Right ventricle myocardium inferior (tissue), 1 donor: ENCODE measurements at places on chromosomes 16 and 17. TPM values are rescaled to one million over a fixed set of nuclear protein-coding genes. Genes with fewer than 3 reads are reported as not detected.

LPO gene
- not detected for total RNA-seq

DNA sequence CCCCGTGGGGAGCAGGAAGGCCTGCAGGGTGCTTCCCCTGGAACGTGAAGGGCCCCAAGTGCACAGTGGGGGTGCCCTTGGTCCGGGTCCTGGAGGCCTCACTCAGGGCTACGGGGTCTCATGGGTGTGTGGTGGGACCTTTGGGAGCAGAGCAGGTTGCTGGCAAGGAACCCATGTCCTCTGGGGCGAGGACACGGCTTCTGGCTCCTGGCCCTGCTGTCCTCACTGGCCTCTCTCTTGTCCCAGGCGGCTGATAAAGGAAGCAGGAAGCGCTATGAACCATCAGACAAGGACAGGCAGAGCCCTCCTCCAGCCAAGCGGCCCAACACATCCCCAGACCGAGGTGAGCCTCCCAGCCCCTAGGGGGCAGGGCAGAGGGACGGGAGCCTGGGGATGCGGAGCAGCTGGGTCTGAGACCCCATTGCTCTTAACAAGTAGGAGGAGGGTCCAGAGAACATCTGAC lies 9.8 kb upstream of the IL17C start:
- peak; percentile 79 for DNase-seq

DNA sequence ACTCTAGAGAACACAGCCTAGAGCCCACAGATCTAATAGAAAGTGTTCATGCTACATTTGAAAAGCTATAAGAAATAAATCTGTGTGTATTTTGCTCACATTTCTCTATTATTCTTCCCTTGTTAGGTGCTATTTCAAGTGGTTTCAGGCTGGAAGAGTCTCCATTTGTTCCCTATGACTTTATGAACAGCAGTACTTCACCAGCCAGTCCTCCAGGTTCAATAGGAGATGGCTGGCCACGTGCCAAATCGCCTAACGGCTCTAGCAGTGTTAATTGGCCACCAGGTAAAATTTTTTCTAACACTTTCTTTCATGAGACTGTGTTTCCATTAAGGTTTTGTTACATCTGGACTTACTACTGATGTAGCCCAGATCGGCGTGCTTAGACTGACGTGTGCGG lies 30.7 kb upstream of the SLC5A11 start:
- no peak for DNase-seq

GRCh38 chr16:66188917-66189725 lies 177.4 kb upstream of the CDH5 start:
- DNase-seq = no peak

DNAI2 gene
- not detected for total RNA-seq

GRCh38 chr16:69201291-69201690 lies 14.3 kb downstream of the SNTB2 start:
- no peak for DNase-seq

PRAC1 gene
- total RNA-seq = not detected

DNA sequence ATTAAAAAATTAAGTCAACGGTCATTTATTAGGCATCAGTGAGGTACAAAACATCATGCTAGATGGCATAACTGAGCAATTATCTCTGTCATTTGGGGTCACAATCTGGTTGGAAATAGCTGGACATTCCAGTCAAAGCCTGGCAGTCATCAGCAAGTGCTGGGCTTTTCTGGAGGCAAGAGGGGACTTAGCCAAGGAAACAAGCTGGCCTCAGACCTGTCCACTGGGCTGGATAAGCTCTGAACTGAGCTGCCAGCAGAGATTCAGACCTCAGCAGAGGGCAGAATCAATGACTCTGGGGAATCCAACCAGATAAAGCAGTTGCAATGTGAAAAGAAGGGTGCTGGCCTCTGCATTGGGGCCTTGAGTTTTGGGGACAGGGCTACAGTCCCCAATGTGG lies 161.9 kb upstream of the NOL11 start:
- DNase-seq = no peak

GRCh38 chr16:85413691-85414663 lies 199.1 kb upstream of the GSE1 start:
- peak; percentile 31 for DNase-seq

MYH1 gene
- not detected for total RNA-seq

STRADA gene
- total RNA-seq = 13.3 TPM

- DNase-seq = no peak
Measured at GRCh38 chr16:59090541-59090940, 356.4 kb upstream of the GOT2 start.

CACNG3 gene
- not detected for total RNA-seq

DNA sequence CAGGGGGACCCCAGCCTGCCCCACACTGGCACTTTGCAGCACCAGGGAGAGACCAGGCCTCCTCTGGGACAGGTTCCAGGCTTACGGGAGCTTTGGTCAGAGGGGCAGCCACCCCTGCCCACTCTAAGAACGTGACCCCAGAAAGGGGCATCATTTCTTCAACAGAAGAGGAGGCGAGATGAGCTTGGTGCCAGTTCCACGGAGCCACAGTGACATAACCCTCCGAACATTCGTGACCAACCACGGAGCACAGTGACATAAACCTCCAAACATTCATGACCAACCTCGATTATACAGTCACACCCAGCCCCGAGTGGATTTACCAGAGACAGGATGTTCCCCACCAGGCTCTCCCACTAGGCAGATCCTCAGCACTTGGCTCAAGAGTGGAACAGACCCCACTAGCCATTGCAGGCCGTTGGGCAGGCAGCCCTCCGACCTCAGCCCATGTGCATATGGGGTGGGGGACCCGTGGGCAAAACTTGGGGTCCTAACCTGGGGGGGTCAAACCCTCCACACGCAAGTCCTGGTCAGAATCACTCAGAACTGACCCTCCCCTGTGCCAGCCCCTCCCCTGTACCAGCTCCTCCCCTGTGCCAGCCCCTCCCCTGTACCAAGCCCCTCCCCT lies 112.9 kb downstream of the METRNL start:
- peak; percentile 67 for DNase-seq

CARD14 gene
- not detected for total RNA-seq

DNA sequence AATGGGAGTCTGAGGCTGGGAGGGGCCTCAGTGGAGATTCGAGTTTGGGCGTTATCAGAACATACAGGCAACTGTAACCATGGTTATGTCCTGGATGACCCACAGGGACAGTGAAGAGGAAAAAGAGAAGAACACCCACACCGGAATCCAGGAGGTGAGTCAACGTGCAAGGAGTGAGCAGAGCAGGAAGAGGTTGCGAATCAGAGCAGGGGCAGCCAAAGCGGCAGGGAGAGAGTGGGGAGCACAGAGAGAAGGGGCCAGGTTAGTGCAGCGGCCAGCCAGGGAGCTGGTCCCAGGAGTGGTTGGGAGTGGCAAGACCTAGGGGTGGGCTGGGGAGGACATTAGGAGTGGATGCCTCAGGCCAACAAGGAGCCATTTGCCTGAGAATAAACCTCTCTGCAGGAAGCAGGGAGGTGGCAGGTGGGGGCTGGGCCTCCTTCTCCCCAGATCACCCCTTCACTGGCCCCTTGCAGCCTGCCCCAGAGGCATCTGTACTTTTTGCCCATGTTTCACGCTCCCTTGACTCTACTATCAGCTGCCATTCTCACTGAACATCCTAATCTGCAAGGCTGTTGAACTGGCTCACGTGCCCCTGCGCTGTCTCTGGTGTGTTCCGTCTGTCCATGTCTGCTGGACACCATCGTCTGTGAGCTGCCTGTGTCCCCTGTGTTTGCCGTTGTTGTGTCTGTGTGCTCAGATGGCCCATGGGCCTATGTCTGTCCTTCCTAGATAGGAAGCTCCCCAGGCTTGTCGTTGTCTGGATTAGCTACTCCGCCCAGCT lies 5.1 kb downstream of the KRT13 start:
- DNase-seq = no peak

- DNase-seq = no peak
Measured at GRCh38 chr16:11784038-11784369, 13.1 kb downstream of the ZC3H7A start.

DNA sequence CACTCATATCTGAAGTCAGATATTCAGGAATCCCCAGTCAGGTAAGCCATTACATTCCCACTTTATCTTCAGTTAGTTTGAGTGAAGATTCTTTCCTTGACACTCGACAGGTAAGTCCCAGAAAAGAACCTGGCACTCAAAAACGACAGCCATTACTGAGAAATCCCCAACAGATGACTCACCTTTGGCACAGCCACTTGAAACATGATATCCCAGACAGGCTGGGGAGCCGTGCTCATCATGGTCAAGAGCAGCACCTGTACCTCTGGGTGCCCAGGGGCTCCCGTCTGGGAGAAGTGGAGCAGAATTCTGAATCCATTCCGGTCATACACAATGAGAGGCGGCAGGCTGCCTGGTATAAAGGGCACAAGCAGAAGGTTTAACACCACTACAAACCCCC lies 16.8 kb upstream of the COG7 start:
- DNase-seq = no peak

- DNase-seq = no peak
Measured at GRCh38 chr17:75475144-75475835, 18.9 kb downstream of the TMEM94 start.

DNA sequence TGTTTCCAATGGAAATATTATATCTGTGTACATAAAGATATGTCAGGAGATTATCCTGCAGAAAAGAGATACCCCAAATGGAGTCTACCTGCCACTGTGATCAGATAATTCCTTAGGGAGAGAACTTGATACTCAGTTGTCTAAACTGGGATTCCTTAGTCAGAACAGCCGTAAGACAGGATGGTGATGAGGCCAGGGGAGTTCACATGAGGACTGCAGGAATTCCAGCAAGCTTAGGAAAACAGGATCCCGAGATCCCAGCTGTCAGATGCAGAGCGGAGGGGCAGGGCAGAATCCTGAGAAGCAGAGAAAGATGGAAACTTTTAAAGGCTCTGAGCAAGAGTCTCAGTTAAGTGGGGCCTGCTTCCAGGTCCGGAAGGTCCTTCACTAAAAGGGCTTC lies 4.7 kb downstream of the KRABD2 start:
- no peak for DNase-seq

DPEP1 gene
- total RNA-seq = not detected

SLC16A11 gene
- total RNA-seq = 0.78 TPM

DNA sequence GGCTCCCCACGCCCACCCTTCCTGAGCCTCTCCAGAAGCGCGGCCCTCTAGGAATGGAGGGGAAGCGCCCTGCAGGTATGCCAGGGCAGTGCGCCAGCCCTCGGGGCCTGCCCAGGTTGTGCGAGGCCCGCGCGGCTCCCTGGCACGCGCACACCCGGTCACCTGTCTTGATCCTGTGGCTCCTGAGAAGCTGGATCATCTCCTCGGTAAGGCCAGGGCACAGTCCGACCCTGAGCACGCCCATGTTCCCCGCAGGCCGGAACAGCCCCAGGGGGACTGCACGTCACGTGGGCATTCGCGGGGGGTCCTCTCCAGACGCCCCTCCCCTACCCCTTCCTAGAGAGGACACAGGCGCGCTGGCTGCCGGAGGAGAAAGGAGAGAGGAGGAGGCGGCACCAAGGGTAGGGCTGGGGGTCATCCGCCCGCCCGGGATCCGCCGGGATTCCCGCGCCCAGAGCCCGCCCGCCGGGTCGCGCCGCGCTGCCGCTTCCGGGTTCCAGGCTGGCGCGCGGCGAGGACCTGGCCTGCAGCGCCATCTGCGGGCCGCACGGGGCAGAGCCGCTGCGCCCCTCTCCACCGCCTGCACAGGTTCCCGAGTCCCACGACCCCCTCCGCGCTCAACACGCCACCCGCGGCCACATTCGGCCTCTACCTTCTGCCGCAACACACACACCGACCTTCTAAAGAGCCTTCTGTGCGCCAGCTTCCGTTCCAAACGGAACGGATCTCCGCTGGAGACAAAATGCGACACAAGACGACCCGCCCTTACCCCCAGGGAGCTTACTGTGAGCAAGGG lies at the start of gene RAD51D:
Gene RAD51D (minus strand): TSS at position 491 of the 796 bp plus-strand sequence. CDS start 247 bp downstream, at position 244.
- DNase-seq = peak; percentile 89

DNA sequence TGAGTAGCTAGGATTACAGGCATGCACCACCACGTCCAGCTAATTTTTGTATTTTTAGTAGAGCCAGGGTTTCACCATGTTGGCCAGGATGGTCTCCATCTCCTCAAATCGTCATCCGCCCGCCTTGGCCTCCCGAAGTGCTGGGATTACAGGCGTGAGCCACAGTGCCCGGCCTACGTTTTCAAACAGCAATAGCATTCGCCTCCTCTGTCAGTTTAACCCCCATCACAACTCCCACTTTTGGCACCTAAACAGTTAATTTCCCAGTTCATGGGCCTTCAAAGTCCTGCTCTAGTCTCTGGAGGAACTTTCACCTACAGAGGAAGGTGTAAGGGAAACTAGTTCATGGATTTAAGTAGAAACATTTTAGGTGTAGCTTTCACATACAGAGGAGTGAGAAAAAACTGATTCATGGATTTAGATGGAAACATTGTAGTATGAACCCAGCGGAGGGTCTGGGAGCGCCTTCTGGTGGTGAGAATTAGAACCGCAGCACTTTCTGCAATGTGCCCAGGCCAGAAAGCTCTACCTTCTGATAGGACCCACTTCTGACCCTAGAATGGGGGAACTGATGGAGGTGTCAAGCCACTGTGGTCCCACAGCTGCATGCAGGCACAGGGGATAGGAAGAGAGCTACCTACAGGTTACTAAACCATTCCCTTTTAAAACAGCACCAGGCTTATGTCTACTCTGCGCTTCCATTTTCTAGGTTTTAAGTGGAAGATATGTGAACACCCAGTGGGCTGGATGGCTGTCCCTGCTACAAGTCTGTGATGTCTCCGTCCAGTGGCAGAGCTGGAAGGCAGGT lies 12.0 kb upstream of the MEOX1 start:
- DNase-seq = peak; percentile 85

C1QTNF8 gene
- 0.19 TPM for total RNA-seq

GRCh38 chr17:57674894-57675293 lies 70.2 kb downstream of the CCDC182 start:
- no peak for DNase-seq

GRCh38 chr16:19859603-19860002 lies 25.0 kb downstream of the GPRC5B start:
- no peak for DNase-seq

DNA sequence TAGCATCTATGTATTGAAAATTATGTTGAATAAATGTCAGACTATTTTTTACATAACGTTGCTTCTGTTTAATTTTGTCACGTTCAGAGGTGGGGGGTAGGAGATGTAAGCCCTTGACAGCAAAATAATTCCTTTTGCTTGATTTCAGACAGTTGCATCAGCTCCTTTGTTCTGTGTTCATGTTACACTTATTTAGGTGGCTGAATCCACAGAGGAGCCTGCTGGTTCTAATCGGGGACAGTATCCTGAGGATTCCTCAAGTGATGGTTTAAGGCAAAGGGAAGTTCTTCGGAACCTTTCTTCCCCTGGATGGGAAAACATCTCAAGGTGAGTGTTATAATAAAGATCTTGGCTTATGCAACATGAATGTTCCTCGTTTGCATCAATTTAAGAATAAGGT lies 4.5 kb downstream of the HERPUD1 start:
- DNase-seq = no peak

DNA sequence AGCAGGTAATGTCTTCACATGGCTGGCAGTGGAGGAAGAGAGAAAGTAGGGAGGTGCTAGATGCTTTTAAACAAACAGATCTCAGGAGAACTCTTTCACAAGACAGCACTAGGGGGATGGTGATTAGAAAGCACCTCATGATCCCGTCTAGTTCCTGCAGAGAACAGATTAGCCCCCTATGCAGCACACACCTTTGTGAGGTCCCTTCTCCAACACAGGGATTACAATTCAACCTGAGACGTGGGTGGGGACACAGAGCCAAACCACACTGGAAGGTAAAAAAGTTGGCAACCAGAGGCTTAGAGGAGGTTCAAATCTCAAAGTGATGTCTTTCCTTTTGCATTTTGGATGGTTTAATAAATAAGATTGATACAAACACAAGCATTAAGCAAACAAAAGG lies 394.7 kb downstream of the WWOX start:
- no peak for DNase-seq
